Activated CD8-positive, alpha-beta memory T cell treated with anti-CD3 and anti-CD28 coated beads for 48 hours (primary cell): ENCODE measurements at places on chromosomes 13 and 19.

- DNase-seq, result no peak
Observed at GRCh38 chr13:77555246-77555645, 19.7 kb downstream of the SCEL start.

- DNase-seq, result no peak
Observed at GRCh38 chr19:18340190-18340989, at the start of gene PGPEP1. PGPEP1 (plus strand) TSS chr19:18340598; CDS start chr19:18340682, 84 bp downstream.

- no peak for DNase-seq
Observed at GRCh38 chr19:45402298-45403061, 2.4 kb downstream of the PPP1R13L start.

- no peak for DNase-seq
Observed at GRCh38 chr19:3024870-3025548, 4.1 kb downstream of the TLE2 start.
